PC-3 (cell line): ENCODE measurements at places on chromosomes 1 and 21. TPM values are rescaled to one million over a fixed set of nuclear protein-coding genes. Genes with fewer than 3 reads are reported as not detected.

The COL11A1 gene
- total RNA-seq: not detected in 2 replicates

The RBP7 gene
- 6.0 and 7.5 TPM in 2 replicates for total RNA-seq

The KIF26B gene
- 0.04 and 0.17 TPM in 2 replicates for total RNA-seq

DNA sequence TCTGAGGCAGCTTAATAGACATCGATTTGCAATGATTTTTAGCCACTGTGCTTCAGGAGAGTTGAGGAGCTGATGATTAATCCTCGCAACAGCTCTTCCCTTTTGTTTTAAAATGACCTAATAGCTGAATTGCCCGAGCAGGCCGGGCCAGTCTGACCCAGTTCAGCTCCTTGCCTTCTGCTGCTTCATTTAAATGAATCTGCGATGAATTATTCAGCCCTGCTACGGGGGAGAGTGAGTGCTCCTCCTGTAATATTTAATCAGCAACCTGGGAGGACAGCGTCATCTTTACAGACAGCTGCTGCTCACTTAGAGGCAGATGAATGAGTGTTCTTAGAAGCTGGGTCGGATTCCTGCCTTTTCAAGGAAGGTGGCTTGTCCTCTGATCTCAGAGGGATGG, 325.1 kb downstream of the CAMTA1 start:
- H3K4me1 ChIP-seq: no peaks in the 10 kb centered on the region
- peaks cover 68% of the 10 kb centered on the region for H3K27me3 ChIP-seq
- peak; percentile 23 for DNase-seq
- H3K36me3 ChIP-seq: no peaks in the 10 kb centered on the region

GRCh38 chr1:52659851-52660596, 27.1 kb downstream of the SHISAL2A start:
- H3K27ac ChIP-seq: peak overlapping the region; percentile 72
- H3K4me1 ChIP-seq: peaks cover 28% of the 10 kb centered on the region
- peak; percentile 20 for DNase-seq
- H3K27me3 ChIP-seq: no peaks in the 10 kb centered on the region
